Activated naive CD8-positive, alpha-beta T cell treated with anti-CD3 and anti-CD28 coated beads, Interleukin-2, amount 10 ng/mL, durations not matched to agents 7 days and 5 days (primary cell): ENCODE measurements at places on chromosomes 16 and 17.

DNA sequence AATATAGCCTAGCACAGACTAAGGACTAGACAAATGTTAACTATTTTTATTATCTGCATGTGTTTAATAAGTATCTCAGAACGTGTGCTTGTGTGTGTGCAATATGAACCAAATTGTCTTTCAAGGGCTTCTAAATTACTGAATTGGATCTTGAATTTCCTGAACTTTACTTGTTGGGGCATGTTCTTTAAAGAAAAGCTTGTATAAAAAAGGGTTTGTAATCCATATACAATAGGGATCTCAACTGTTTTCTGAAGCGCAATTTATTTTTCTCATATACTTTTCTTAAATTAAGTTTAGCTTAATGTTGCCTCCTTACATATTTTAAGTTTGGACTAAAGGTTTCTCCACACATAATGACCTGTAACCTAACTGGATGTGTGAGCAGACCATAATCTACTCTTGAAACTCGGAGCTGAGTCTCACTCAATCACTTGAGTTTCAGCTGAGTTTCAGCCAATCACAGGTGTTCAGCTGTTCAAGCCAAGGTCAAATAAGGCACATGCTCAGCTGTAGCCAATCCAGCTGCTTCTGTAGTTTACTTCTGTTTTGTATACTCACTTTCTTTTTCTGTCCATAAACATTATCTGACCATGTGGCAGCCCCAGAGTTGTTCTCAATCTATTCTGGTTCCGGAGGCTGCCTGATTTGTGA lies 72.3 kb downstream of the CDK5R1 start:
- peaks cover 28% of the 10 kb centered on the region for H3K4me1 ChIP-seq
- no peak for DNase-seq
- H3K27ac ChIP-seq = no peak overlapping the region
- no peak overlapping the region for H3K4me3 ChIP-seq
- no peaks in the 10 kb centered on the region for H3K36me3 ChIP-seq

DNA sequence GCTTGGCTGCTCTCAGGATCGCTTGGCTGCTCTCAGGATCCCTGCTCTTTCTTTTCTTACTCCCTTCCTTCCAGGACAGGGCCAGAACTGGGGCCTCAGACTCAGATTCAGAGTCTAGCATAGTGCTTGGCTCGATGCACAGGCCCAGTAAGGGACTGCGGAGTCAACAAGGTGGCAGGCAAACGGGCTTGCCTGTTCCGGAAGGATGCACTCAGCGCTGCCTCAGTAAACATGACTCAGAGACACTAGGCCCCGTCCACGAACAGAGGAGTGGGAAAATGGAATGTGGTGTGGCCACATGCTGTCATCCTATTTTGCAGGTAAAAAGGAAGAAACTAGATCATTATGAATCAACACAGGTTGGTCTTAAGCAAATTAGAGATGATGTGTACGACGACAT lies 9.8 kb downstream of the SPHK1 start:
- H3K4me1 ChIP-seq = no peaks in the 10 kb centered on the region
- no peak for DNase-seq
- H3K4me3 ChIP-seq = no peak overlapping the region
- no peak overlapping the region for H3K27ac ChIP-seq
- H3K27me3 ChIP-seq = no peaks in the 10 kb centered on the region

- H3K27me3 ChIP-seq = peaks cover 6% of the 10 kb centered on the region
- DNase-seq = no peak
- no peaks in the 10 kb centered on the region for H3K36me3 ChIP-seq
- no peaks in the 10 kb centered on the region for H3K4me1 ChIP-seq
- no peak overlapping the region for H3K27ac ChIP-seq
These were observed 45.2 kb downstream of the TMEM100 start for GRCh38 chr17:55677446-55677845.

DNA sequence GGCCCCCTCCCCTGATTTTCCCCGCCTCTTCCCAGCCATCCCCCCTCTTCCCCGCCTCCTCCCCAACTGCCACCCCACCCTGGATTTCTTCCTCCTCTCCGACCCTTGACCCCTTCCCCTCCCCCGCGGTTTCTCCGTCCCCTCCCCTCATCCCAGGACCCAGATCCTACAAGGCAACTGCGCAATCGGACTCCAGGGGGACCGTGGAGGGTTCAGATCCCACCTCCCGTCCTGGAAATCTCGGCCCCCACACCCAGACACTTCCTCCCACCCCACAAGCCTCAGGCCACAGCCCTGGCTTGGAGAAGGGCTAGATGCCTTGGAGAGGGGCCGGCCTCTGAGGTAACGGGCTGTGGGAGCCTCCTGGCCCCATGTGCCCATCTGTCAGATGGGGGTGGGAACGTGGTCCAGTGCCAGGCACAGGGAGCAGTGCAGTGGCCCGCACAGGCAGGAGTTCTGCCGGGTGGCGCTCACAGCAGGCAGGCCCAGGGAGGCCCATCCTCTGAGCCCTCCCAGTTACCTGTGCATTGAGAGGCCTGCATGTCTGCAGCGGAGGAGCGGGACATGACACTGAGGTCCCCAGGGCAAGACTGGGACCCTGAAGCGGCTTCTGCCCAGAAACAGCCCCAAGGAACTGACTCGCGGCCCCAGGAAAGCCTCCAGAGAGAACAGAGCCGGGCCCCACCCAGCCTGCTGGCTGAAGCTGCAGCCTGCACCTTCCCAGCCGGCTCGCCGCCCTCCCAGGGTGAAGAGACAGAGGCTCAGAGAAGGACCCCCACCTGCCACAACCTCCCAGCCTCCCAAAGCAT lies 16.7 kb downstream of the ZNF423 start:
- no peaks in the 10 kb centered on the region for H3K4me1 ChIP-seq
- no peaks in the 10 kb centered on the region for H3K36me3 ChIP-seq
- H3K27ac ChIP-seq = no peak overlapping the region
- DNase-seq = no peak

DNA sequence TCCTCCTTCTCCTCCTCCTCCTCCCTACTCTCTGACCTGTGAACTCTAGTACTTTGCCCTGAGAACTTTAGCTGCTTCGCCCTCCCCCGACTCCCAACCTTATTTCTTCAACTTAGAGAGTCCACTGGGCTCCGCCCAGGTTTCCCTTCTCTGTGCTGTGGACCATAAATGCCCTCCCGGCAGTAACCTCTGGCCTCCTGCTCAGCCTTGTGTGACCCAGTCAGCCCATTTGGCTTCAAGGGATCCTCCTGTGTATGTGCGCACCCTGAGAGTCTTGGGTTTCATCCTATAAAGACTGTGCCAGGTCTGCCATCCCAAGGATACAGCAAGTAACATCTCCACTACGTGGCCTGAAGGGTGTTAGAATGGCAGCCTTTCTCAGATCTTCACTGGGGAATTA lies 275.6 kb upstream of the C16orf82 start:
- no peak overlapping the region for H3K4me3 ChIP-seq
- peaks cover 4% of the 10 kb centered on the region for H3K4me1 ChIP-seq
- DNase-seq = no peak
- H3K36me3 ChIP-seq = no peaks in the 10 kb centered on the region
- peaks cover 13% of the 10 kb centered on the region for H3K27me3 ChIP-seq
- H3K27ac ChIP-seq = no peak overlapping the region

DNA sequence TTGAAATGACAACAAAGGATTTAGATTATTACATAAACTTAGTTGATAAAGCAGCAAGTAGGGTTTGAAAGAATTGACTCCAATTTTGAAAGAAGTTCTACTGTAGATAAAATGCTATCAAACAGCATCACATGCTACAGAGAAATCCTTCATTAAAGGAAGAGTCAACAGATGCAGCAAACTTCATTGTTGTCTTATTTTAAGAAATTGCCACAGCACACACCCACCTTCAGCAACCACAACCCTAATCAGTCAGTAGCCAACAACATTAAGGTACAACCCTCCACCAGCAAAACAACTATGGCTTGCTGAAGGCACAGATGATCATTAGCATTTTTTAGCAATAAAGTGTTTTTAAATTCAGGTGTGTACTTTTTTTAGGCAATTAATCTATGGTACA lies 75.1 kb upstream of the NSRP1 start:
- DNase-seq = no peak
- peaks cover 5% of the 10 kb centered on the region for H3K4me1 ChIP-seq
- peaks cover 27% of the 10 kb centered on the region for H3K27me3 ChIP-seq
- peaks cover 14% of the 10 kb centered on the region for H3K36me3 ChIP-seq
- H3K4me3 ChIP-seq = no peak overlapping the region

DNA sequence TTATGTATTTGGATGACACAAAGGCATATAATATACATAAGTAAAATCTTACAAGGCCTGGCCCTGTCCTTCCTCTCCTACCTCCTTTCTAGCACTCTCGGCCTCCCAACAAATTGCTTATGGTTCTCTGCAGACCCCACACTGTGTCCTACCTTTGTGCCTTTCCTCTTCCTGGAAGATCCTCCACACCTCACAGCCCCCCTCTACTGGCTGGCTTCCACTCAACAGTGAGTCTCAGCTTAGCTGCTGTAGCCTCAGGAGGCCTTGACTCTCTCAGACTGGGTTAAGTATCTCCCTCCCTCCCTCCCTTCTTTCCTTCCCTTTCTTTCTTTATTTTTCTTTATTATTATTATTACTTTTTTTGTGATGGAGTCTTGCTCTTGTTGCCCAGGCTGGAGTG lies 8.3 kb upstream of the SLC52A1 start:
- peak overlapping the region; percentile 93 for H3K4me3 ChIP-seq
- no peaks in the 10 kb centered on the region for H3K27me3 ChIP-seq
- peaks cover 25% of the 10 kb centered on the region for H3K36me3 ChIP-seq

DNA sequence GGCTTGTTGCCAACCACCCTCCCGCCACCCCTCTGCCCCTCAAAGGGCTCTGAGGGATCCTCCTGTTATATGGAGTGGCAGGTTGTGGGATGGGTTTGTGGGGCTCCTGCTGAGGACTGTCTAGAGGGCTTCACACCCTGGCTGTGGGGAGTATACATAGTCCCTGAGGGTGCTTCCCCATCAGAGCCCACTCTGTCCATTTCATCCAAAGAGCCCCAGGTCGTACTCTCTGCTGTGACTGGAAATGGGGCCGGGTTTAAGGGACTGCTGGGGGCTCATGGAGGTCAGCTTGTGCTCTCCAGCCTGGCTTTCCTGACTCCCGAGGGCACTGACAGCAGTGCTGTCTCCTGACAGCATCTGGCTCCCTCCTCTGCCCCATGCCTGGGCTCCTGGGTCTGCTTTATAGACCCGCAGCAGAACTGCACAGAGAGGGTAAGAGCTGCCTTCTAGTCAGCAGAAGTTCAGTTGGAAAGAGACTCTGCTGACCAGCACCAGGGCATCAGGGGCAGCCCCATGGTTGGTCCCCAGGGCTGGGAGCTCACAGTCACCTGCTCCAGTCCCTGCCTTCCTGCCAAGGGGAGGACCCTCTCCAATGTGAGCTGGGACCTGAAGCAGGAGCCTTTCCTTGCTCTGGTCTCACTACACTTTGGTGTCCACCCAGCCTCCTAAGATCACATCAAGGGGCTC lies 17.8 kb upstream of the TNS4 start:
- H3K36me3 ChIP-seq = peaks cover 52% of the 10 kb centered on the region
- H3K4me1 ChIP-seq = peaks cover 60% of the 10 kb centered on the region
- peak overlapping the region; percentile 89 for H3K27ac ChIP-seq
- no peak for DNase-seq

GRCh38 chr17:53516636-53517035 lies 306.1 kb upstream of the KIF2B start:
- H3K4me1 ChIP-seq = no peaks in the 10 kb centered on the region
- no peak overlapping the region for H3K4me3 ChIP-seq
- DNase-seq = no peak
- no peak overlapping the region for H3K27ac ChIP-seq
- H3K36me3 ChIP-seq = no peaks in the 10 kb centered on the region

DNA sequence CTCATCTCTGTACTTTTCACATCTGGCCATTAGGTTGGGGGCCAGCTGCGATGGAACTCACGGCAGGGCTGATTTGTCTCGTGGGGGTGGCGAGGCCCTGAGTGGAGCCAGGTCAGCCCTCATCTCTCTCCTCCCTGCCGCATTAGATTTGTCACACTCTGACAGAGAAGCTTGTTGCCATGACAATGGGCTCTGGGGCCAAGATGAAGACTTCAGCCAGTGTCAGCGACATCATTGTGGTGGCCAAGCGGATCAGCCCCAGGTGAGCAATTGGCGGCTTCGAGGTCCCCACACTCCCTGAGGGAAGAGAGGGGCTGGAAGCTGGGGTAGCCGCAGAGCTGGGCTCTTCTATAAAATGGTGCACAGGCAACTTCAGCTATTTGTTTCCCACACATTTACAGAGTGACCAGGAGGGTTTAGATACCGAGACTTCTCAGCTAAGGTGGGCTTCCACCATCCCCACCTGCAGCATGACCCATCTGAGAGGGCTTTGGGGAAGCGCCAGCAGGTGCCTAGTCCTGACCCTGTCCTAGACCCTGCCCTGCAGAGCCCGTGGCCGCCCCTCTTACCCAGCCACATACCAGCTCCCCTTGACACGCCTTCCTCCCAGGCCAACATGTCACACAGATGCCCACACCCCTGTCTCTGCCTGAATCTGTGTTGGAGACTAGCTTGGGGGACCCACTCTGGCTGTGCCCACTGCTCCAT lies 8.4 kb downstream of the TMEM98 start:
- H3K27ac ChIP-seq = no peak overlapping the region
- peaks cover 15% of the 10 kb centered on the region for H3K27me3 ChIP-seq
- H3K36me3 ChIP-seq = no peaks in the 10 kb centered on the region
- no peak overlapping the region for H3K4me3 ChIP-seq
- no peaks in the 10 kb centered on the region for H3K4me1 ChIP-seq

GRCh38 chr16:56551796-56552738 lies 12.8 kb upstream of the MT4 start:
- H3K4me3 ChIP-seq = no peak overlapping the region
- H3K4me1 ChIP-seq = peaks cover 10% of the 10 kb centered on the region
- no peaks in the 10 kb centered on the region for H3K36me3 ChIP-seq
- DNase-seq = no peak

DNA sequence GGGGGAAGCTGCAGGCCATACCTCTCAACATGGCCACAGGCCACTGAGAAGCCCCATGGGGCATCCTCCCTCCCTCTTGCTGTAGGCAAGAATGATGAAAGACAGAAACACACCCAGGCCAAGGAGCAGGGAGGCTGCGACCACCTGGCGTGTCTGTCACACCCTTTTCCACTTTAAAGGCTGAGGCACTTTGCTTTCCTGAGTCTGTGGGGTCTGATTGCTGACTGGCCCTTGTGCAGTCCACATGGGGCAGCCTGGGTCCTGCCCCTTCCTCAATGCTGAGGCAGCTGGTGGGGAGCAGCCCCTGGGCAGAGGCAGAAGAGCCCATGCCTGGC lies 8.7 kb downstream of the TMEM204 start:
- H3K4me1 ChIP-seq = peaks cover 62% of the 10 kb centered on the region
- DNase-seq = no peak
- peaks cover 17% of the 10 kb centered on the region for H3K36me3 ChIP-seq
- no peak overlapping the region for H3K4me3 ChIP-seq
- peak overlapping the region; percentile 48 for H3K27ac ChIP-seq
- no peaks in the 10 kb centered on the region for H3K27me3 ChIP-seq

DNA sequence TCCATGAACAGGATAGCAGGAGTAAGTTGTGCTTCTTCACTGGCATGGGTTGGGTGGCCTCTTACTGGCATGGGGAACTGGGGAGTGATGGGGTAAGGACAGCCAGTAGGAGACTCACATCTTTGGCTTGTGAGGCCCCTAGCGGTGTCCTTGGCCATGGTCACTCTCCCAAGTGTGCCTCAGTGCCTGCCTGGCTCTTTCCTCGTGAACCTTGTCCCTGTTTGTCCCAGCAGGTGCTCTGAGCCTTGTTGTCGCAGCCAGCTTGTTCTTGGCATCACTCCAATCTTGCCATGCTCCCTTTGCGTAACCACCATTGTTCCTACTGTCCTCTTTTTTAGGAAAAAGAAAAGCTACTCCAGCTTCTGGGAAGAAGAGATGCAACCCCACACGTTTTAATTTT lies 53.6 kb upstream of the SDK2 start:
- peaks cover 9% of the 10 kb centered on the region for H3K4me1 ChIP-seq
- DNase-seq = no peak
- no peaks in the 10 kb centered on the region for H3K36me3 ChIP-seq
- no peak overlapping the region for H3K27ac ChIP-seq
- H3K4me3 ChIP-seq = no peak overlapping the region

- no peak overlapping the region for H3K4me3 ChIP-seq
- peaks cover 23% of the 10 kb centered on the region for H3K27me3 ChIP-seq
These were observed 6.7 kb upstream of the ZDHHC1 start for GRCh38 chr16:67423015-67423414.
